ENCODE measurements at places on chromosomes 3 and 15.

GRCh38 chr3:129409541-129409940, 18.9 kb downstream of the EFCAB12 start:
- DNase-seq: no peak

DNA sequence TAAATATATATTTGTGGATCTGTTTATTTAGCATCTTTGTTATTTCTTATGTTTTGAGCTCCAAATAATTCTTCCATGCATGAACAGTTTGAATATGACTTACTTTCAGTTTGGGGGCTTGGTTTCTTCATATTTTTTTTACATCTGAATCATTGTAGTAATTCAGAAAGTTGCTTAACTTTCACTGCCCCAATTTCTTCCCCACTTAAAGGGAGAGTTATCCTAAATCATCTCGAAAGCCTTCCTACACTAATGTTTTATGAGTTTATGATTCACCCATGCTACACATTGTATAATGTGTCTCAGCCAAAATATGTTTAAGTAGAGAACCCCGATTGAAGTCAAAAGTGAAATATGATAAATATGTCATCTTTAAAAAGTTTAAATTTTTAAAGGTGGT, 47.8 kb downstream of the SPRED1 start:
- DNase-seq: no peak

DNA sequence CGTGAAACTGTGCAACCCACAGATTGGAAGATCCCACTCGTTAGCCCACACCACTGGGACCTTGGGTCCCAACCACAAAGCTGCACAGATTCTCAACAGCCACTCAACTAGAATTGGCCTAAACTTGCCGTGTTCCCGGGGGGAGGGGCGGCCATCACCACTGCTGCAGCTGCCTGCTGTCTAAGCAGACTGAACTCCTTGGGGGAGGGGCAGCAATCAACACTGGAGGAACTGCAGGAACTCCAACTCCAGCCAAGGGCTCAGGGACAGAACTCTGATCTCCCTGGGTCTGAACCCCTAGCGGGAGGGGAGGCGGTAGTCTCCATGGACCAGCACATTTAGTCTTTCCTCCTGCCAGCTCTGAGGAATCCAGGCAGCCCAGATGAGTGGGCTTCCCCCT, 205.9 kb downstream of the RSL24D1 start:
- peak; percentile 42 for DNase-seq

GRCh38 chr3:146156095-146156494, 4.9 kb downstream of the PLOD2 start:
- no peak for DNase-seq

DNA sequence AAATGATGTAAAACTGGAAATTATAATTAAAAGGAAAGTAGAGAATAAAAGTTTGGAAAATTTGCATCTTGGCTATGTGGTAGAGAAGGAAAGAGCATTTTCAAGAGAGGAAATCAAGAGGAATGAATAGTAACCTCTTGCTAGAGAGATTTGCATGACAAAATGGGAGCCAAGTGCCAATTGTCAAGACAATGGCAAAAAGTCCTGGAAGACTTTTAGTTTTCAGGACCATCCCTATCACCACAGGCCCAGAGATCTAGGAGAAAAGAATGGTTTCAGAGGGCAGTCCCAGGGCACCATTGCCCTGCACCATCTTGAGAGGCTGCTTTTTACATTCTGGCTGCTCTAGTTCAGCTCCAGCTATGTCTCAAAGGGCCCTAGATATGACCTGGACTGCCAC, 1427.6 kb downstream of the ZPLD1 start:
- no peak for DNase-seq

DNA sequence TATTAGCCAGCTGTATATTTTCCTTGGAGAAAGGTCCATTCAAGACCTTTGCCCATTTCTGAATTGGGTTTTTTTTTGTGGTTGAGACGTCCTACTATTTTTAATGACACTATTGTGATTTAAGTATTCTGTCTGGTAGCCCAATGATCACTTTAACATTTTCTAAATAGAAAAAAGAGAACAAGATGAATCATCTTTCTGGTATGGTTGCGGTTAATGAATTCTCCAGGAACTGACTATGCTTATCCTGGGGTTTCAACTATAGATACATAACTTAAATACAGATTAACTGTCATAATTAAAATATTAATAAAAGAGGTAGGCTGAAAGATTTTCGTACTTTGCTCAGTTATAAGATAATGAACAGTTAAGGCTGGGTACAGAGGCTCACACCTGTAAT, 51.9 kb downstream of the PBRM1 start:
- no peak for DNase-seq

DNA sequence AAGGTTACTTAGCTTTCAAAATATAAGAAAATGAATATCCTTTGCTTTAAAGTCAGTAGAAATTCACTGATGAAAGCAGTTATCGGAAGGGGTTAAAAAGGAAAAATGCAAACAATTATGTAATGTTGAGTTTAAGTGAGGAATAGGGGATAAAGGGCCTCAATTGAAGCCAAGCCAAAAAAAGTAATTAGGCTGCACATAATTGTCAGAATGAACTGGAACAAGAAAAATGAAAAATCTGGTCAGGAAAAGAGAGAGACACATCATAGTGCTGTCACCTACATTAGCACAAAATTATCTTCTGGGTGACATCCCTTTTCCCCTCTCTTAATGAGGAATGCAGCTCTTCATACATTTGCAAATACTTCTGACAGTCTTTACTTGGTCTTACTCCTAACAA, 48.8 kb upstream of the PIK3R4 start:
- no peak for DNase-seq

DNA sequence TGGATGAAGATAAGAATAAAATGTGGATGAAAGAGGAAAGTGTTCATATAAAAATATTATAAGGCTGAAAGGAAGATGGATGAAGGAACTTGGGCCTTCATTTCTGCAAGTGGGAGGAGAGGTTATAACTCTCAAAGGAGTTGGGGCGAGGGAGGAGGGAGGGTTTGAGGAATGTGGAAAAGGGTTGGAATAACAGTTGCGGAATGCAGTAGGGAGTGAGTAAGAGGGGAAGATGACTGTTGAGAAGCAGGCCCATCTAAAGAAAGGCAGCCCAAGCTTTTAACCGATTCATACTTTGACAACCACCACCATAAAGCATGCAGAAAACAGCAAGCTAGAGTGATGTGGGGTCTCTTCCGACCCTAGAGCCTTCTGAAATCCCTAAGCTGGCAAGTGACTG, 8.3 kb upstream of the TM4SF4 start:
- no peak for DNase-seq

DNA sequence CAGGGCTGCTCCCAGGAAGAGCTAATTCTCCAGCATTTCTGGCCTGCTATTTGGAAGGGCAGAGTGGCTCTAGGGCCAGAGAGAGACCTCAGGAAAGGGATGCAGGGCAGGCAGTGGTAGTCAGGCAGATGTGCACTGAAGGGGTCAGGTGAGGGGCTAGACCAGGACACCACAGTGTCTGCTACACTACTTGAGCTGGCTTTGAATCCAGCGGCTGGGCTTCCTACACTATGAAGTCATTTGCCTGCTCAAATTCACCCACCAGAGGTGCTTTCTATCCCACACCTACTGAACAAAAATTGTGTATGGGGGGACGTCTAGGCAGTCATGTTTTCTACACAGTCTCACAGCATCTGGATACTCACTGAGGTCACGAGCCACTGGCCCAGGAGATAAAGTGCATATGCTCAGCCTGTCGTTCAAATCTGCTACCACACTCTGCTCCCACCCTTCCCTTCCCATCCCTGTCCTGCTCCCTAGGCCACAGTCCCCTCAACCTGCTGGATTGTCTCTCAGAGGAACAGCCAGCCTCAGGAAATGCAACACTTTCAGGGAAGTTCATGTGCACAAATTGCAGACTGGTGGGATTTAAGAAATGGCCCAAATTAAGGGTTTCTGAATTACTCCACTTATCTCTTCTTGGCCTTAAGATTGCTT, 49.9 kb upstream of the SLC6A11 start:
- DNase-seq: no peak

Measured in glutamatergic neuron (in vitro differentiated cells).